COLO829 (cell line): ENCODE measurements at places on chromosomes 5 and 9.

GRCh38 chr5:5637173-5637572 is 214.7 kb downstream of the ICE1 start:
- no peak for DNase-seq

GRCh38 chr5:91090995-91091394 is 292.1 kb downstream of the ARRDC3 start:
- no peak for DNase-seq

DNA sequence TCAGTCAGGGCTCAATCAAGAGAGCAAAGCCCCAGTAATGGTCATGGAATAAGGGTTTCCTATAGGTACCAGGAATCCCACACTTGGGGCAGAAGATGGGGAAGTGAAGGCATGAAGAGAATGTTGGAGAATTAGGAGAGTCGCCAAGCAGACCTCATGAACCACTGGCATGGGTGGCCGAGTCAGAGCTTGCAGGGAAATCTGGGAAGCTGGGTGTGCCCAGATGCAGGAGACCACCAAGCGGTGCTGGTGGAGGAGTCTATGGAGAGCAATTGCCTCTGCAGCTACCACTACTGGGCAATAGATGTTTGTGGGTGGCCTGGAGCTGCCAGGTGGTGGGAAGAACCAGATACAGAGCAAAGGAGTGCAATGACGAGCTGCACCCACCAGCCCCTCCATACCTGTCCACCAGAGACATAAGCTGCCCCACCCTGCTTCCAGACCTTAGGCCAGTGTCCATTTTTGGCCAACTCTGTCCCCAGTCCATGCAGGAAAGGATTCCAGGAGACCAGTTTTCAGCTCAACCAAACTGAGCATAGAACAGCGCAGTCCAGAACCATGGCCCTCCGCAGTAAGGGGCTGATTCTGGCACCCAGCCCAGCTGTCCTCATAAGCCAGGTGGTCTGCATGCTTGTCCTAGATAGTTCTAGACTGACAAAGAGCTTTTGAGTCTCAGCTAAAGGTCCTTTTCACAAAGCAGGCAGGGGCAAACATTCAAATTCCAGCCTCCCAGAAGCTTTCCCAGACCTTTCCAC is 323.9 kb downstream of the GADD45G start:
- DNase-seq = no peak

GRCh38 chr9:68998812-68999211 is 15.1 kb downstream of the PRKACG start:
- DNase-seq = no peak

DNA sequence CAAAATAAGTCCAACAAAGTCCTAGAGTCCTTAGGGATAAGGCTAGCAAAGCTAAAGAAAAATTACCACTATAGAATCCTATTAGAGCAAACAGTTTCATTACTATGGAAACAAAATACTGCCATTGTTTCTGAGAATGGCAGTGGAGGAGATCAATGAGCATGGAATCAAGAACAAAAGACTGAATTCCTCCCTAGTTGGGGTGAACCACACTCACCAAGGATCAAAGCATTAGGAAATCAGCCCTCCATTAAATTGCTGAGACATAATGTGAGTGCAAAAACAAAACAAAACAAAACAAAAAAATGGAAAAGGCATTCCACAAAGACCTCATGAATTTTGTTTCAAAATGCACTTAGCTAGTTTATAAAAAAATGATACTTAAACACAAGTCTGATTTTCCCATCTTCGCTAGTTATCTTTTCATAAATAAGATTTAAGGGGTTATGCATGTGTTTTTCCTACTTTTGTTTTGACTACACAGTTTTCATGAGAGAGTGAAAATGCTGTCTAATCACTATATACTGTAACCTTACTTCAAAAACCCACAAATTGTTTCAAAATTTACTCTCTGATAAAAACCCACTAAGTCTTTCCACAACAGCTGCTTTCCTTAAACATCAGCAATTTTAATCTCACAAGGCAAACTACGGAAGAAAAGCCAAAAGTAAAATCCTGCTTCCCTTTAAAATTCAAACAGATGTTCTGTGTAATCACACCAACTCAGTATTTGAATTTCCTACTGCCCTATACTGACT is 9.7 kb downstream of the SERINC5 start:
- no peak for DNase-seq

DNA sequence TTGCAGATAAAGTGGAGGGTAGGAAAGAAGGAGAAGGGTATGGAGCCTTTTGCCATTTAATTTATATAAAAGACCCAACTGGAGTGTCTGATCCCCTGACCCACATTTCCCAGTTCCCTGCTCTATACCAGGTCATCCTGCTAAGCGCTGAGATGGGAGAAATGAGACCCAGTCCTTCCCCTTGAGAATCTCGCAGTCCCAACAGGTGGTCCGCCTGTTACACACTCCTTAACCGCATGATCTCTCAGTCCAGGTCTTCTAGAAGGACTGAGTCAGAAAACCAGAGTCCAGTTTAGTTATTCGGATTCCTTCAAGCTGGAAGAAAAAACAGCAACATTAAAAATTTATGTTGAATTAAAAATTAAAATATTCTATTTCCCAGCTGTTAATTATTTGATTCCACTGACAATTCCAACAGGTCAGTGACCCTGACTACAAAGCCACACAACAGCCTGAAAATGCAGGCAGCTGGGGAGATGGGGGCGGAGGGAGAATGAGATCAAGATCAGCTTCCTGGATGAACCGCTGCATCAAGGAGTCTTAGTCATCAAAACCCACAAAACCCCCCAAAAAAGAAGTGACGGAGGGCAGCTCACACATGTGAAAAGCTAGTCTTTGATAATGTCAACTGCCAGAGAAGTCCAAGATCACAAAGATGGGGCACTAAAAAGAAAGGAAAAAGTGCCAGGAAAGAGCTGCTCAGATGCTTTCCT is 44.0 kb downstream of the GGTA1 start:
- DNase-seq = no peak

DNA sequence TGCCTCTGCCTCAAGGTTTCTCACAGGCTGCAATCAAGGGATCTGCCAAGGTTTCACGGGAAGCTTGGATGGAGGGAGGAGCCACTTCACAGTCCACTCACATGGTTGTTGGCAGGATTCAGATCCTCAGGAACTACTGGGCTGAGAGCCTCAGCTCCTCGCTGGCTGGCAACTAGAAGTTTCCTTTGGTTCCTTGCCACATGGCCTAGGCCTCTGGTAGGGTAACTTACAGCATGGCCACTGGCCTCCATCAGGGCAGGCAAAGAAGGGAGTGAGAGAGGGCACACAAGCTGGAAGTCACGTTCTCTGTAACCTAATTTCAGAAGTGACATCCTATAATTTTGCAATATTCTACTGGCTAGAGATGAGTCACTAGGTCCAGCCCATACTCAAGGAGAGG is 32.2 kb downstream of the SPOCK1 start:
- no peak for DNase-seq

DNA sequence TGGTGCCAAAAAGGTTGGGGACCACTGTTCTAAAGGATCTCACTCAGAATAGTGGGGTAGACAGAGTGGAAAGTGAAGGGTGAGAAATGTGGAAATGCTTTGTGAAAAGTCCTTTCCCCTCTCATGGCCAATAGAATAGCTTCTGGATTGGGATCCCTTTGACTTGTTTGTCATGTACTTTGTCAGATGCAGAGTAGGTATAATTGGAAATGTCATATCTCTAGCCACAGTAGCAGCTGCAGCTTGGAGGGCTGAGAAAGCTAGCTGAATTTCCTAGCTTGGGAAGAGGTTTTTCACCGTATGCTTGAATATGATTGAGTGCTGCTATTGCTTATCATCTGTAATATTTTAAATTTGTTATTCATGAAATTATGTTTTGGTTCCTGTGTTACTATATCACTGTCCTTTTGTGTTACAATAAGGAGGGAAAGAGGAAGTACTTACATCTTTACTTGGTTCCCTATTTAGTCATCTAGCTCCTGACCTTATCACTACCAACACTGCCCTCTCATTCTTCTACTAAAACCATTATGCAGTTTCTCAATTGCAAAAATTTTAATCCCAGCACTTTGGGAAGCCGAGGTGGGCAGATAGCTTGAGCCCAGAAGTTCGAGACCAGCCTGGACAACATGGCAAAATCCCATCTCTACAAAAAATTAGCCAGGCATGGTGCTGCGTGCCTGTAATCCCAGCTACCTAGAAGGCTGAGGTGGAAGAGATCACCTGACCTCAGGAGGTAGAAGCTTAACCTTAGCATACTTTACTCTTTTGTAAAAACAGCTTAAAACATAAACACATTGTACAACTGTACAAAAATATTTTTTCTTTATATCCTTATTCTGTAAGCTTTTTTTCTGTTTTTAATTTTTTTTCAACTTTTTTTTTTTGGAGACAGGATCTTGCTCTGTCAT is 12.4 kb downstream of the SLC30A5 start:
- no peak for DNase-seq

- DNase-seq = no peak
These were observed at the start of gene SCGB3A1 for GRCh38 chr5:180591311-180591887. Gene SCGB3A1, minus strand, starts transcription at chr5:180591499. Its CDS starts 37 bp downstream, at chr5:180591462.
